ENCODE measurements at places on chromosomes 5 and 9.

GRCh38 chr9:9173264-9173663, 1373.7 kb upstream of the DMAC1 start:
- no peak overlapping the region for H3K27ac ChIP-seq
- no peaks in the 10 kb centered on the region for H3K4me1 ChIP-seq
- H3K36me3 ChIP-seq = no peaks in the 10 kb centered on the region
- H3K4me3 ChIP-seq = no peak overlapping the region

DNA sequence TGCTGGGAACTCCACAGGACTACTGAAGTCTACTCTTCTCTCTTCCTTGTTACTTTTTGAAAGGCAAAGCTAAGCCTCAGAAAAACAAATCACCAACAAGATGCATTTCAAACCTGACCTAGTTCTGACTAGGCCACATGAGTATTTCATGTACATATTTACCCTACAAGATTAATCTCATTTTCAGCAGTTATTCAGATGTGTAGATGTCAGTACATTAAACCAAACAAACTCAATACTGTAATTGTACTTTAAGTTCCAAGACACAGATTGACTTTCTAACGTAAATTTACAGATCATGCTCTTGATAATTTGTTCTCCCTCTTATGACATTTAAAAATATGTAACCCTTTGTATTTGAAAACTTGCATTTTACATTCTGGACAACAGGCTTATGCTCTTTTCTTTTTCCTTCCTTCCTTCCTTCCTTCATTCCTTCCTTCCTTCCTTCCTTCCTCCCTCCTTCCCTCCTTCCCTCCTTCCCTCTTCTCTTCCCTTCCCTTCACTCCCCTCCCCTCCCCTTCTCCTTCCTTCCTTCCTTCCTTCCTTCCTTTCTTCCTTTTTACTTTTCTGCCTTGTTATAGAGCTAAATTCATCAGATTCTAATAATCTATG, 1653.4 kb downstream of the EFNA5 start:
- no peak overlapping the region for H3K4me3 ChIP-seq
- no peak for DNase-seq
- H3K27ac ChIP-seq = no peak overlapping the region

DNA sequence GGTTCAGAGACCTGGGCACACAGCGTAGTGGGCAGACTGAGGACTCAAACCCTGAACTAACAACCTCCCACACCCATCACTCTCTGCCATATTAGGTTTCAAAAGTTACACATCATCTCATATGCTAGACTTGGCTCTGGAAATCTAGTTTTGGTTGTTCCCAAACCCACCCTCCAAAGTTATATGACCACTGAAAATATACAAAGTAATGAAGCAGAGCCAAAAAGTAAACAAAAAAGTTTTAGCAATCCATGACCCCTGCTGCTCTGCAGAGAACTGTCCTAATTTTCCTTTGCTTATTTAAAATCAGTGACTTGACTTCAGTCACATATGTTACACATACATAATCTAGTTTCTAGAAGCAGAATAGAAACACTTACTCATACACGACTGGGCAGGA, 155.6 kb upstream of the TAS2R1 start:
- H3K36me3 ChIP-seq = no peaks in the 10 kb centered on the region
- H3K27me3 ChIP-seq = no peaks in the 10 kb centered on the region
- no peak for DNase-seq
- no peak overlapping the region for H3K4me3 ChIP-seq

- H3K4me3 ChIP-seq = no peak overlapping the region
- no peaks in the 10 kb centered on the region for H3K4me1 ChIP-seq
- no peaks in the 10 kb centered on the region for H3K27me3 ChIP-seq
- no peak for DNase-seq
Observed at GRCh38 chr5:43320846-43321245, 7.6 kb upstream of the HMGCS1 start.

- no peaks in the 10 kb centered on the region for H3K4me1 ChIP-seq
- H3K27ac ChIP-seq = no peak overlapping the region
- H3K27me3 ChIP-seq = no peaks in the 10 kb centered on the region
- no peak for DNase-seq
Observed at GRCh38 chr9:88733651-88734421, 198.9 kb downstream of the NXNL2 start.

GRCh38 chr9:86809759-86810367, 137.4 kb downstream of the GAS1 start:
- H3K4me3 ChIP-seq = no peak overlapping the region
- H3K4me1 ChIP-seq = no peaks in the 10 kb centered on the region
- H3K27me3 ChIP-seq = no peaks in the 10 kb centered on the region
- H3K27ac ChIP-seq = no peak overlapping the region
- DNase-seq = no peak
- H3K36me3 ChIP-seq = no peaks in the 10 kb centered on the region

DNA sequence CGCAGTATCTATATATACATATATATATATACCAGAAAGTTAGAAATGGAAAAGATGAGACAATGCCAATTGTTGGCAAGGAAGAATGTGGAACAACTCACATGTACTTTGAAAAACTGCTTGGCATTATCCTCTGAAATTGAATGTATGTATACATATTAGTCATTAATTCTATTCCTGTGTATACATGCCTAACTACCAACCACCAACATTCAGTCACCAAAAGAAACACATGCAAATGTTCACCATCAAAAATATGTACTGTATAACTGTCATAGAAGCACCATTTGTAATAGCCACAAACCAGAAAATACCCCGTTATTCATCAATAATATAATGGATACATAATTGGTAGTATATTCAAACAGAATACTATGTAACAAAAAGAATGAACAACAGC, 330.2 kb upstream of the GRAMD2B start:
- no peaks in the 10 kb centered on the region for H3K36me3 ChIP-seq
- no peak overlapping the region for H3K27ac ChIP-seq
- no peak overlapping the region for H3K4me3 ChIP-seq
- H3K27me3 ChIP-seq = no peaks in the 10 kb centered on the region

DNA sequence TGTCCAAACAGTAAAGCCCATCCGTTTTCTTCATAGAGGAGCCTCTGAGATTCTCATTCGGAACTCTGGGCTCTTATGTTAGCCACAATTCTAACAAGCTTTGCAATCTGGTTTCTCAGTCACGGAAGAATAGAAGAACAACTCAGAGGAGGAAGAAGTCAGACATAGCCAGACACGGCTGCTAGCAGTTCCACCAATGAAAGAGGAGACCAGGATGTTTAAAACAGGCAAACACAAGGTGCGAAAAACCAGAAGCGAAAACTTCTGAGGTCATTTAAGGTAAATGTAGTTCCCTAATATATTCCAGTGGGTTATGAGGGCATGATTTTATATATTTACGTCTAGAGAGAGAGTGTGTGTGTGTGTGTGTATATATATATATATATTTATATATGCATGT, 34.1 kb upstream of the GDNF start:
- no peak overlapping the region for H3K4me3 ChIP-seq
- H3K27ac ChIP-seq = no peak overlapping the region
- DNase-seq = no peak
- H3K4me1 ChIP-seq = no peaks in the 10 kb centered on the region
- H3K36me3 ChIP-seq = no peaks in the 10 kb centered on the region
- no peaks in the 10 kb centered on the region for H3K27me3 ChIP-seq

GRCh38 chr5:69090158-69090557, 3.7 kb upstream of the SLC30A5 start:
- H3K4me3 ChIP-seq = no peak overlapping the region
- peaks cover 6% of the 10 kb centered on the region for H3K4me1 ChIP-seq
- DNase-seq = no peak
- no peaks in the 10 kb centered on the region for H3K36me3 ChIP-seq
- no peak overlapping the region for H3K27ac ChIP-seq
- H3K27me3 ChIP-seq = no peaks in the 10 kb centered on the region

DNA sequence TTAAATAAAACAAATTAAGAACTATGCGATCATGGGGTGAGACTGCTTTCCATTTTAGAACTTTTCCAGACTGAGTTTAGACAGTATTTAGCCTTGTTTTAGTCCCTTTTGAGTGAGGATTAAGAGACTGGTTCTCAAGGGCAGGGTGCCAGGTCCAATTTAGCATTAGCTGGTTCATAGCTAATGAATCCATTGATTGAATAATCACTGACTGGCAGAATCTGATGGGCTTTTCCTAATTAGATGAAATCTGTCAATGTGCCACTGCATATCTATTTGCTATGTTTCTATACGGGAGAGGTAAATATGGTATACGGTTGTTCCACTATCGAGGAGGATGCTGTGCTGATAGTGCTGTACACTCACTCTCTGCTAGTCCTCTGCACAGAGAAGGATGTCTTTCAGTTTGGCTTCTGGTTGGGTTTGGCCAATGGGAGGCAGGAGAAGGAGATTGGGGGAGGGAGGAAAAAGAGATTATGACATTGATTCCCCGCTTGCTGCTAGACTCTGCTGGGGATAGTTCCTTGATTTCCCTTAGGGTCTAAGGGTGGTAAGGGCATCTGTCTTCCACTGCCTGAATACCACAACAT, 496.6 kb downstream of the CTNND2 start:
- H3K27ac ChIP-seq = no peak overlapping the region
- no peak for DNase-seq
- H3K27me3 ChIP-seq = no peaks in the 10 kb centered on the region
- H3K36me3 ChIP-seq = no peaks in the 10 kb centered on the region

DNA sequence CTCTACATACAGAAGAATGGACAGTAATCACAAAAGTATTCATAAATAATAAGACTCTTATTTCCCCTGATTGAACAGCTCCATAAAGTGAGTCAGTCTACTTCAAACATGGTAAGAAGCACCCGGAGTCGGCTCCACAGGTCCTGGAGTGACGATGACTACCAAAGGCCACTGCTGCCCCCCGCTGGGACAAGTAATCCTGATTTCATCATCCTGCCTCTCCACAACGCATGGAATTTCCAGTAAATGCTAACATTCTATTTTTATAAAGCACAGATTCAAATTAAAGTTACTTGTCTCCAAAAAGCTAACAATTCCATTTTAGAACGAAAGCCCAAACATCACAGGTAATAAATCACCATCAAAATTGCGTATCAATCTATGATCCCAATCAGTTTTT, 16.2 kb downstream of the ATPSCKMT start:
- no peaks in the 10 kb centered on the region for H3K27me3 ChIP-seq
- no peak overlapping the region for H3K4me3 ChIP-seq
- H3K4me1 ChIP-seq = no peaks in the 10 kb centered on the region
- no peak for DNase-seq
- H3K27ac ChIP-seq = no peak overlapping the region

- H3K27ac ChIP-seq = no peak overlapping the region
- no peaks in the 10 kb centered on the region for H3K36me3 ChIP-seq
- DNase-seq = no peak
- no peak overlapping the region for H3K4me3 ChIP-seq
- H3K4me1 ChIP-seq = no peaks in the 10 kb centered on the region
Observed at GRCh38 chr9:69223605-69224004, 49.5 kb downstream of the TJP2 start.

GRCh38 chr9:110021891-110022290, 186.1 kb downstream of the C9orf152 start:
- no peaks in the 10 kb centered on the region for H3K36me3 ChIP-seq
- H3K27ac ChIP-seq = no peak overlapping the region
- no peaks in the 10 kb centered on the region for H3K27me3 ChIP-seq
- no peak overlapping the region for H3K4me3 ChIP-seq

- no peaks in the 10 kb centered on the region for H3K4me1 ChIP-seq
- H3K27ac ChIP-seq = no peak overlapping the region
- no peak overlapping the region for H3K4me3 ChIP-seq
- H3K36me3 ChIP-seq = no peaks in the 10 kb centered on the region
- no peaks in the 10 kb centered on the region for H3K27me3 ChIP-seq
- DNase-seq = no peak
Observed at GRCh38 chr9:13974891-13975290, 339.1 kb downstream of the NFIB start.

DNA sequence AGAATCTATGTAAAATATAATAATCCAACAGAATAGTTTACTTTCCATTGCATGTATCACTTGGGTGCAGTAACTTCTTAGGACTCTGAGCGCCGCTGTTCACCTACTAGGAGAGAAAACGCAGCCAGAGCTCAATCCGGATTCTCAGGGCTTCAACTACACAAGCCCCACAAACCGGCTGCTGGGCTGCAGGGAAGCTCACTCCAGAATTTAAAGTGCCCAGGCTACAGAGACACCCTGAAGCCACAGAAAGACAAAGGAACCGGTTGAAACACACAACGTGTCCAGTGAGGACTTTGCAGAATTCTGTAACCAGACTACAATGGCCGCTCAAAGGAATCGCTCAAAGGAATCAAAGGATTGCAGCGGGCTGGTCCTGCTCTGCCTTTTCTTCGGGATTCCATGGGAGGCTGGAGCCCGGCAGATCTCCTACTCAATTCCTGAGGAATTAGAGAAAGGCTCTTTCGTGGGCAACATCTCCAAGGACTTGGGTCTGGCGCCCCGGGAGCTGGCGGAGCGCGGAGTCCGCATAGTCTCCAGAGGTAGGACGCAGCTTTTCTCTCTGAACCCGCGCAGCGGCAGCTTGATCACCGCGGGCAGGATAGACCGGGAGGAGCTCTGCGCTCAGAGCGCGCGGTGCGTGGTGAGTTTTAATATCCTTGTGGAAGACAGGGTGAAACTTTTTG, at the start of gene PCDHGA10:
TSS of gene PCDHGA10 (plus strand) at position 134 of the 686 bp plus-strand sequence. CDS start at position 323, 189 bp downstream.
- DNase-seq = peak; percentile 41
- H3K27ac ChIP-seq = no peak within 1 kb of the TSS
- peak within 1 kb of the TSS; percentile 77 for H3K4me3 ChIP-seq

DNA sequence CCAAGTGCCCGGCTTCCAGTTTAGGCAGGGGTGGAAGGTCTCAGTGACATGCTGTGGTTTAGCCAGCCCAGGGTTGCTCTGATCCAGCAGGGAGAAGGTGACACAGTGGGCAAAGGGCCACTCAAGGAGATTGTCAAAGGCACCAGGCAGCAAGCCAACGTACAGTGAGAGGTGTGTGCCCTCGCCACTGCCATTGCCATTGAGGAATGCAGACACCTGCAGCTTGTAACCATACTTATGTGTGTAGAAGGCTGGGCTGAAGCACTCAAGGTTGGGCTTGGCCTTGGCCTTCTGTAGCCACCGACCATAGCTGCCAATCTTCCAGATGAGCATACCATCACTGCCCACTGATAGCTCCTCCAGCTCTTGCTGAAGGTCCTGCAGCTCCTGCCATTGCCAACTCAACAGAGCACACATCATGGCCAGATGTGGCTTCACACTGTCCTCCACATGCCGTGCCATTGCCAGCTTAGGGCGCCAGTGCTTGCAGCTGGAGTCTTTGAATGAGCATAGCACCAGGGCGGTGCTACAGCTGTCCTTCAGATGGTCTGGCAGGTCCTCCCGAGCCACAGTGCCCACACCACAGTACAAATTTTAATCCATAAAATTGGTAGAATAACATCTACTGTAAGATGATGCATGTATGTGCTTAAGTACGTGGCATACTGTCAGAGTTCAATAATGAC, 59.7 kb upstream of the HMHB1 start:
- H3K27me3 ChIP-seq = no peaks in the 10 kb centered on the region
- no peak overlapping the region for H3K27ac ChIP-seq
- no peak overlapping the region for H3K4me3 ChIP-seq
- no peaks in the 10 kb centered on the region for H3K36me3 ChIP-seq
- H3K4me1 ChIP-seq = no peaks in the 10 kb centered on the region

All from CD8-positive, alpha-beta memory T cell (primary cell).